ENCODE measurements at places on chromosomes 4 and X. TPM values are rescaled to one million over a fixed set of nuclear protein-coding genes. Genes with fewer than 3 reads are reported as not detected.

ARHGAP24 gene
- total RNA-seq: 3.9 TPM

SPINK2 gene
- total RNA-seq: not detected

SASH3 gene
- total RNA-seq: not detected

ZCCHC18 gene
- 0.29 TPM for total RNA-seq

TSPAN7 gene
- total RNA-seq: 3.2 TPM
